Stimulated activated CD8-positive, alpha-beta memory T cell treated with anti-CD3 and anti-CD28 coated beads, Interleukin-7, amount 100 ng/mL, for 1 hour (primary cell): ENCODE measurements at places on chromosomes 7 and 10.

DNA sequence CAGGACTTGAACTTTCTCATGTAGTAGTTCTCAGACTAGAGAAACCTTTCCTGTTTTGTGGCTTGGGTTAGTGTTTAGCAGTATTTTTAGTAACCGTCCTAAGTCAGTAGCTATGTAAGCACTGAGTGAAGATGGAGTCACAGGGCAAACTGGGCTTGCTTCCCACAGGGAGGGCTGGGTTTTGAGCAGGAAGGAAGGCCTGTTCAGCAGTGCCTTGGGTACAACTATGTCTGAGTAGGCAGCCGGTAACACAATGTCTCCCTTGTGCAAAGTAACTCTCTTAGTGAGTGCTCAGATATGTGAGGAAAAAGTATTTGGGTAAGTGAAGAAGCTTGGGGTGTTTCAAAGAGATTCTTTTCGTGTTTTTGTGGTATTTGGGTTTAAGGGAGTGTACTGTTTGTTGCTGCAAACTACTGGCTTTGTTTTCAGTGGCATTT is 96.4 kb downstream of the CCSER2 start:
- no peak for DNase-seq

GRCh38 chr7:139718141-139718540 is 59.7 kb downstream of the HIPK2 start:
- DNase-seq = no peak

DNA sequence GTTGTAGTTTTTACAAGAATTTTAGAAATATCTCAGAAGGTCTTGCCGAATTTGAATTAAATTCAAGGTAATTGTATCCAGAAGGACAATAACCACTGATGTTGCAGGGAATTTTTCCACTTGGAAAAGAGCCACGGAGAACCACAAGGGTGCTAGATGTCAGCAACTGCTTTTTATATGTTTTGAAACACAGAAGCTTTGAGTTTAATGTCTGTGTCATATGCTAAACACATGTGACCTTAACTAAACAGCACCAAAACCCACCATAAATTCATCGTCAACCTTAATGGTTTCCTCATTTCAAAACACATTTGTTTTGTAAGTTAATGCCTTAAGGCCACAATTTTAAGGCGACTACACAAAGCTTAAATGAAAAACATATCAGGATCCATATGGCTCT is 106.9 kb downstream of the COL28A1 start:
- no peak for DNase-seq

- no peak for DNase-seq
Observed at GRCh38 chr10:126734015-126734414, 63.5 kb upstream of the C10orf90 start.

GRCh38 chr7:12067156-12067831 is 143.8 kb upstream of the TMEM106B start:
- DNase-seq = peak; percentile 9

DNA sequence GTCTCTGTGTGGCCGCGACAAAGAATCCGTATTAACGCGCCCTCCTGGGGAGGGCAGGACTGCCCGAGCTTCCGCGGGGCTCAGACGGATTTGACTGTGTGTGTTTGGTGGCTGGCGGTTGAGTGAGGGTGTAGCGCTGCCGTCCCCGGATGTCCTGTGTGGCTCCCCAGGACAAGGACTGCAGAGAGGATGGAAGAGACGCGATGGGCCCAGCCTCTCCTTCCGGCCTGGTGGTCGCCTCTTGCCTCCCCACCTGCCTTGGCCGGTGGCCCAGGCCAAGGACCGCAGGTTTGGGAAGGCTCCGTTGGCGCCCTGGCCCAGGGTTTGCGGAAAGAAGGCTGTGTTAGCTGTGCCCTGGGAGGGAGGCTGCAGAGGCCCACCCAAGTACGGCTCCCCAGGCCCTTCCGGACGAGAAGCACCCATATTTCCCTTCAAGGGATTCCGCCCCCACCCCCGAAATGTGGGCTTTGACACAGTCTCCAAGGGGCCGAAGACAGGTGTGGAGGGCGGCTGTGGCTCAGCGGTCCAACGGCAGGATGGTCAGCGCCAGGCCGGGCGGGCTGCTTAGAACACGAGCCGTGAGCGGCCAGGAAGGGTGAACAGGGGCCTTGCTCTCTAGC is 2.3 kb downstream of the UNCX start:
- no peak for DNase-seq

GRCh38 chr7:142882338-142882678 is 3.2 kb downstream of the TRPV6 start:
- no peak for DNase-seq

DNA sequence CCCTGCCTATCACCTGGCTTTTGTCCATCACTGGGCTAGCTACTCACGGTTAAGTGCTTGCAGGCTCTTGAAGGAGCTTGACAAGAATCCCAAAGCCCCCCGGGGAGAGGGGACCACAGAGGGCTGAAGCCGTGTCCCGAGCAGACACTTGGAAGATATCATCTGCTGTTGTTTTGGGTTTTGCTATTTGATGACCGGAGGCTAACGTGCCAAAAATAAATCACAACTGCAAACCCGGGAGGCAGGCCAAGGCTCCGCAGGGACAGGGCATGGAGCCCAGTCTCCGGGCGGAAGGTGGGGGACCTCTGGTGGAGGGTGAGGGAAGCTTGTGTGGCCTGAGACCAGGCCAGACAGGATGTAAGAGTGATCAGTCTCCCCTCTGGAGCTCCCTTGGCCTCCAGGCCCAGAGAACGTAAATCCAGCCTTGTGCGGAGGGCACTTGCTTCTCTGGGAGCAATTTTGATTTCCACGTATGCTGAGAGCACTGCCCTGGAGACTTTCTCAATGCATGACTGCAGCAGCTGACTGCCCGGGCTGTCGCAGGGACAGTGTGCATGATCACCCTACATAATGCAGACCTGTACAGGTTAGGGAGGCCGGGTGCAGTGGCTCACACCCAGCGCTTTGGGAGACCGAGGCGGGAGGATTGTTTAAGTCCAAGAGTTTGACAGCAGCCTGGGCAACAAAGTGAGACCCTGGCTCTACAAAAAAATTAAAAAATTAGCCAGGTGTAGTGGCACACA is at the start of gene PHKG1:
TSS of gene PHKG1 (minus strand) at position 164 of the 743 bp plus-strand sequence. CDS start 4,011 bp downstream, outside the sequence.
- DNase-seq = no peak

GRCh38 chr7:16921644-16922257 is 40.0 kb upstream of the AGR3 start:
- no peak for DNase-seq

GRCh38 chr10:46092524-46093081 is 46.5 kb upstream of the MSMB start:
- no peak for DNase-seq

DNA sequence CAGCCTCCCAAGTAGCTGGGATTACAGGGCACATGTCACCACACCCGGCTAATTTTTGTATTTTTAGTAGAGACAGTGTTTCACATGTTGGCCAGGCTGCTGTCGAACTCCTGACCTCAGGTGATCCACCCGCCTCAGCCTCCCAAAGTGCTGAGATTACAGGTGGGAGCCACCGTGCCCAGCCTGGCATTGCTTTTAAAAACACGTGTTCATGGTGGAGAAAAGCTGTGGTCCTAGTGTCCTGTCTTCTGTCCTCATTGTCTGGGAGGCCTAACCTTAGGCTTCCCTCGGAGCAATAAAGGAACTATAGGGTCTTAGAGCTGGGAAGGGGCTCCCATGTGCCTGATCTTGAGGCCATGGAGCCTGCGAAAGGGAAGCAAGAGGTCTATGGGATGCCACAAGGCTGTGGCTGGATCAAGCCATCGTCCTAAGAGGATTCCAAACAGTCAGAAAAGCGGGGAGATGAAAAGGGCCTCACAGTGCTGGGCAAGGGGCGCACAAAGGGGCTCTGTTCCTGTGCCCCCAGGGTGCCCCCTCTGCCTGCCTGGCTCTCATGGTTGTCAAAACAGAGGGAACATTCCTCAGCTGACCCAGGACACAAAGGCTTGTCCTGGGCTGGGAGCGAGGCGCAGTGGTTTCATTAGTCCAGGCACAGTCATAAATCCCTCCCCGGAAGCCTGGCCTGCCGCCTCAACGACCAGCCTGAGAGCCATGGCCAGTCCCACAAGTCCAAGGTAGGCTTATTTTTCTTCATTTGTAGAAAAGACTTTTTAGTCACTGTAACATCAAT is 106.6 kb upstream of the TNS3 start:
- DNase-seq = no peak

DNA sequence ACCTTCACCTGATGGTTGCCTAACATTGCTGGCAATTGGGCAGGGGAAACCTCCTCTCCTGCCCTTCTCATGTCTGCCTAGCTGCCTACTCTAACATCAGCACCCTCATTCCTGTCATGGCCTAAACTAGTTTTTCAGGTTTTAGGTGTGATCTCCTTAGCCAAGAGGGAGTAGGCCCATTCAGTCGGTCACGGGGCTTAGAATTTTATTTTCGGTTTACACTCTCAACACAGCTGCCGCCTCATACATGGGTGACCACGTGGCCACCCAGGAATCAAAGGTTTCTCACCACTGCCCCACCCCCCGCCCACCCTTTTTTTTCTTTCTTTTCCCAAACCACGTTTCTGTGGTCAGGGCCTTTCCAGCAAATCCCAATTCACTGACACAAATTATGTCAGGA is 97.2 kb downstream of the RALA start:
- no peak for DNase-seq

DNA sequence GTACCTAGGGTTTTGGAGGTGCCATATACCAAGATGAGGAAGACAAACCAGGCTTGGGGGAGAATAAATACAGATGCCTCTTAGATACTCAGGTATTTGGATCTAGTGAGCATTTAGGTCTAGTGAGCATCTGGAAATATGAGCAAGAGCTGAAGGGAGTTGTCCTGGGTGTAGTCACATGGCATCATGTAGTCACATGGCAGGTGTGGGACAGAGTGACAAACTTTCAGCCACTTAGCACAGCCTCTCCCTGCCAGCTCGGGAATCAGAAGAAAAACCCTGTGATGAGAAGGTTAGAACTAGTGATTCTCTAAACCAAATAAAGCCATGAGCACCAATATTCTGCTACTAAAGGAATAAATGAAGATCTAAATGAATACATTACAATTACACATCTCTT is 24.3 kb downstream of the RGR start:
- DNase-seq = no peak

DNA sequence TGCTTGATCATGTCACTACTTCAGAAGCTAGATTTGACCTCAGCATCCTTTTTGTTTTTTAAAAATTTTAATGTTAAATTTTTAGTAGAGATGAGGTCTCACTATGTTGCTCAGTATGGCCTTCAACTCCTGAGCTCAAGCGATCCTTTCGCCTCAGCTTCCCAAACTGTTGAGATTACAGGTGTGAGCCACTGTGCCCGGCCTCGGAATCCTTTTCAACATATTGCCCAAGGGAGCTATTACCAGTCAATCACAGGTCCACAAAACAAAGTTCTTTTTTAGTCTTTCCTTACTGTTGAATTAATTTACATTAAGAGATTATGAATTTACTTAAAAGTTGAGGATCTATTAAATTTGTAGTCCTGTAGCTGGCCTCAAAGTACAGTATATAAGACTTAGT is 37.7 kb downstream of the CCSER2 start:
- DNase-seq = no peak

- no peak for DNase-seq
Observed at GRCh38 chr10:44264244-44264643, 120.7 kb downstream of the CXCL12 start.

GRCh38 chr7:598899-599298 is 79.3 kb upstream of the PDGFA start:
- no peak for DNase-seq

DNA sequence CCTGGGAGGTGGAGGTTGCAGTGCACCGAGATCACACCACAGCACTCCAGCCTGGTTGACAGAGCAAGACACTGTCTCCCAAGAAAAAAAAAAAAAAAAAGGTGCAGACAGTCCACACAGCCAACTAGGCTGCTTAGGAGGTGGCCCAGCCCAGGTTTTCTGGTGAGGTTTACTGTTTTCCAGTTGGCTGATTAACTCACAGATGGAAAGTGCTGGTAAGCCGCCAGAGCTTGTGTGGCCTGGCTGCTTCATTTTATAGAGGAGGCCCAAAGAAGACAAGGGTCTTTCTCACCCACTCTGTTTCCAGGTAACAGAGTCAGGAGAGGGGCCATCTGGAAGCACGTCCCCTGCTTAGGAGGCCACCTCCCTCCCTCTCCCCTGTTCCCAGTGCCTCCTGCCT is 6.2 kb downstream of the RHBDD2 start:
- no peak for DNase-seq

DNA sequence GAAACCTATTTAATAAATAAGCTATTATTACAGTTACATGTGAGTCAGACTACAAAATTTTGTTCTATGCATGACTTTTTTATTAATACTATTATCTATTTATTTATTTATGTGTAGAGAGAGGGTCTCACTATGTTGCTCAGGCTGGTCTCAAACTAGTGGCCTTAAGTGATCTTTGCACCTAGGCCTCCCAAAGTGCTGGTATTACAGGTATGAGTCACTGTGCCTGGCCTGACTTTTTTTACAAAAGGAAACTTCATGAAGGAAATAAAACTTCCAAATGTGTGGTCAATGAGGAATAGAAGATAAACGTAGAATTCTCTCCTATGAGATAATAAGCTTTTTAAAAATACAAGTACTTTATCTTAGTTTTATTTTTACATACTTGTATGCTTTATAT is 19.0 kb downstream of the COL28A1 start:
- no peak for DNase-seq

- DNase-seq = no peak
Observed at GRCh38 chr7:48806731-48807130, 117.6 kb upstream of the CDC14C start.
